Mammary epithelial cell (primary cell): ENCODE measurements at places on chromosomes 5 and 9. TPM values are rescaled to one million over a fixed set of nuclear protein-coding genes. Genes with fewer than 3 reads are reported as not detected.

The TAF11L9 gene
- total RNA-seq = not detected

The HDHD3 gene
- 12.3 TPM for total RNA-seq

The SLC44A1 gene
- 23.5 and 29.1 TPM in 2 replicates for total RNA-seq

The F2RL2 gene
- 0.14 TPM in 1 of 2 replicates, not detected in the other for total RNA-seq

GRCh38 chr5:43523662-43524072, 8.7 kb upstream of the C5orf34 start:
- DNase-seq = no peak

- peak; percentile 60 for DNase-seq
These were observed 90.3 kb upstream of the ZNF366 start for GRCh38 chr5:72597456-72597948.

DNA sequence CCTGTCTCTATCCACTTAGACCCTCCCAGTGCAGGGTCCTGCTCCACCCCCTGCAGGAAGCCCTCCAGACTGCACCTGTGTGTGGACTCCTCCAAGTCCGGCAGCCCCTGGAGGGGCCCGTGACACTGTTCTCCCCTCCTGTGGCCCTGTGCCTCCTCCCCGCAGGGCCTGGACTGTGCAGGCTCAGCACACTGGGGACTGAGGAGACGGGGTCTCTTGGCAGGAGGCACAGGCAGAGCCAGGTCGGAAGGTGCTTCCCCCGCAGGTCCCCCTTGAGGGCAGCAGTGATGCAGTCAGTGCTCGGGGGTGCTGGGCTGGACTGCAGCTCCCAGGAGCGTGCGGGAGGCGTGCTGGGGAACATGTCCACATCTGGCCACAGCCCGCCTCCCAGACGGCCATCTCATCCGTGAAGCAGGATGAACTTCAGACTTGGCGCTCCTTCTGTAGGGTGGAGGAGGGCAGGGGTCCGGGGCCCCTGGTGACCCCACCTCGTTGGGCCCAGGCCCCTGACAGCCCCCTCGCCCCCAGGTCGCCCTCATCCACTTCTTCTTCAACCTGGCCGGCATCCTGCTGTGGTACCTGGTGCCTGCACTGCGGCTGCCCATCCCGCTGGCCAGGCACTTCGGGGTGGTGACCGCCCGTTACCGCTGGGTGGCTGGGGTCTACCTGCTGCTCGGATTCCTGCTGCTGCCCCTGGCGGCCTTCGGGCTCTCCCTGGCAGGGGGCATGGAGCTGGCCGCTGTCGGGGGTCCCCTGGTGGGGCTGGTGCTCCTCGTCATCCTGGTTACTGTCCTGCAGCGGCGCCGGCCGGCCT, 4.9 kb downstream of the SLC34A3 start:
- no peak for DNase-seq

DNA sequence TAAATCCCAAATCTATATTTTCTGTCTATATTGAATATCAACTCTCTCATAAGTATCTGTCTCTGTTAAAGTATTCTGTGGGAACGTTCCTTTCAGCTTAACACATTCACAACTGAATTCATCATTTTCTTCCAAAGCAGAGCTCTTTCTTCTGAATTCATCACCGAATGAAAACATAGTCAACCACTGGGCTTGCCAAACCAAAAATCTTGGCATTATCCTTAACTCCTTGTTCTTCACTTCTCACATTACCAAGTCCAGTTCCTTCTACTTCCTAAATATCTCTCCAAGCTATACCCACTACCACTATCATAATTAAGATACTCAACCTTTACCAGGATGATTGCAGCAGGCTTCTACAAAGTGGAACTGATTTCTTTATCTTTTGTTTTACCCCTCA, 559.8 kb downstream of the MAT2B start:
- DNase-seq = no peak

DNA sequence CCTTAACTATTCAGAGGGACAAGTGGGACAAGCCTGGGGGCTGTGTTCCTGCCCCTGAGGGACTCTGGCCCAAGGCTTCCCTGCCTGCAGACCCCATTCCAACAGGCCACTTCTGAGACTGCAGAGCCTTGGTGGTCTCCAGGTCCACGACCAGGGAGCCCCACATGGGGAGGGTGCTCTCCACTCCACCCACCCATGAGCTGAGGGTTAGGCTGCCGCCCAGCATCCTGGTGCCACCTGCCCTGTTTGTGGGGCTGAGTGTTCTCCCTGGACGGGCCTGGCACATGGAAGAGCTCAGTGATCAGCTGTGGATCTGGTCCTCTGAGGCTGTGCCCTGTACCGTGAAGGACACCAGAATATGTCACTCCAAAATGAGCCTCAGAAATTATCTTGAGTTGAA, 2.5 kb upstream of the ABO start:
- DNase-seq = no peak

GRCh38 chr9:38319496-38320173, 72.9 kb upstream of the ALDH1B1 start:
- DNase-seq = no peak

DNA sequence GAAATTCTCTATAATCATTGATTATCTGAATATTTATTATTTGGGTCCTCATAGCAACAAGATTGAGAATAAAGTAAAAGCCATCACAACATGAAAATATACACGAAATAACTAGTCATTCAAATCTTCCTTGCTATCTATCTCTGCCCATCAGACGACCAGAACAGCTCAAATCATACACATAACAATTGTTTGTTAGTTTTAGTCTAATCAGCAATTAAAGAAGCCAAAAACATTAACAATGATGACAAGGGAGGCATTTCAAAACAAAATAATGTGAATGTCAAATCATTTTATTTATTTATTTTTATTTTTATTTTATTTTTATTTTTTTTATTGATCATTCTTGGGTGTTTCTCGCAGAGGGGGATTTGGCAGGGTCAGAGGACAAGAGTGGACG, 106.0 kb upstream of the BNC2 start:
- DNase-seq = no peak

GRCh38 chr9:4299005-4299795, 668 bp downstream of the GLIS3 start:
- peak; percentile 61 for DNase-seq

DNA sequence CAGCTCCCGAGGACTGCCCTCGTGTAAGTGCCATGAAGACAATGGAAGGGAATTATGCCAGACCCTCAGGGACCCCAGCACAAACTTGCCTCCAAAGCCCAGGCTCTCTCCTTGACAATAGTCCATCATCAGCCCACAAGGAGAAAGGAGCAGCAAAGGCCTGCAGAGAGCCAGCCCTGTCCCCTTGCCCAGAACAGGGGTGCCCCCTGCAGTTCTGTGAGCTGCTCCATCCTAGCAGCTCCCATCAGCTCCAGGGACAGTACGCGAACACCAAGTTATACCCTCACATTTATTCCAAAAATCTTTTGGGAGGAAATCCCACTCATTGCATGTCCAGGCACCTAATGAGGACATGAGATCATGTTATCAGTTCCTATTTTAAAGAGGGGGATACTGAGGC, 11.1 kb downstream of the BARX1 start:
- DNase-seq = no peak

DNA sequence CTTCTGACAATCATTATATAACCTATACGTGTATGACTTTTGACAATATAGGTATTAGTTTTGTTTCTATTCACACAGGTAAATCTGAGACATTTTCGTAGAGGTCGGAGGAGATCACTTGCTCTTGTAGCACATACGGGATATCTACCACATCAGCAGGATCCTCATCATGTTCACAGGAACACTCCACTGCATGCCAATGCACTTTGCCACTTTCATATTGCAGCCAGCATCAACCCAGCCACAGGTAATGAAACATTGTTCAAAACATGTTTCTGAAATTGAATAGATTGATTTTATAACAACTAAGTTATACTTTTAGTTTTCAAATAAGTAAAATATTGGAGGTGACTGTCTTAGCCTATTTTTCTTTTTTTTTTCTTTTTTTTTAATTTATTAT, 50.0 kb downstream of the DMXL1 start:
- DNase-seq = no peak

DNA sequence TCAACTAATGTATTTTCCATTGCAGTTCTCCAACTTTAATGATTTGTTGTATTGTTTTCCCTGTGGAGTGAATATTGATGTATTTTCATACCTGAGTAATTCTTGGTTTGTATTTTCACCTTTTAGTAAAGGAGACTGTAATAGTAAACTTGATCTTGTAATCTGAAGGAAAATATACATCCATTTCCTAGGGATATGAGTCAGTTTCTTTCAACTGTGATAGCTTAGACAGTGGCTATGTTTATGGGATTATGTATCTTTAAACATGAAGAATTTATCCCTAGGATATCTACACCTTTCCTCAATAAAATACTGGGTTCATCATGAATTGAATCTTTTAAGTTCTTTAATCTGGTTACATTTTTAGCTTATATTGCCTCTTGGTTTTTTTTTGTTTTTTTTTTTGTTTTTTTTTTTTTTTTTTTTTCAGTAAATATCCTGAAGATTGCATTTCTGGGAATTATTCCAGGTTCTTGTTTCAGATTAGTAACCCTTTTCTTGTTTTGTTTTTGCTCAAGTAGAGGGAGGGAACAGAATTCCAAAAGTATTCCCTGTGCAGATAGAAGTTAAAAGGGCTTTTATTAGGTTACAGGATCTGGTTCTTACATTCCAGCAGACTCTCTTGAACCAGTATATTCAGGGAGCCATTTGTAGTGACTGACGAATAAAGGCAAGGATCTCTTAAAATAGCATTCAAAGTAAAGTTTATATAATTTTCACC, 7.1 kb downstream of the WDR36 start:
- DNase-seq = no peak

DNA sequence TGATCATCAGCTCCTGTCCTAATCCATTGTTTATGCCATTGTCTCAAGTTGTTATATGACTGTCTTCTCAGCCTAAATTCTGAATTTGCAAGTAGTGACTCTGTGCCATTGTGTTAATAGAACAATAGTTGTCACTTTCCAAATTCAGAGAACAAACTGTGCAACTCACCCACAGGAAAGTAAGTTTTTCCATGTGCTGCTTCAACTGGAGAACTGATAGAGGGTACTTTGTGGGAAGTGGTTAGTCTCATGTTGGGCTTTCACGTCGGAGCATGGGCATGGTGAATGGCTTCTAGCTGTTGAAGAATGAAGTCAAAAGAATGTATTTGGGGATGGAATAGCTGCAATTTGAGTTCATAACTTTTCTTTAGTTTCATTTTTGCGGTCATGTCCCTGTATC, 146.0 kb downstream of the CD180 start:
- DNase-seq = no peak

DNA sequence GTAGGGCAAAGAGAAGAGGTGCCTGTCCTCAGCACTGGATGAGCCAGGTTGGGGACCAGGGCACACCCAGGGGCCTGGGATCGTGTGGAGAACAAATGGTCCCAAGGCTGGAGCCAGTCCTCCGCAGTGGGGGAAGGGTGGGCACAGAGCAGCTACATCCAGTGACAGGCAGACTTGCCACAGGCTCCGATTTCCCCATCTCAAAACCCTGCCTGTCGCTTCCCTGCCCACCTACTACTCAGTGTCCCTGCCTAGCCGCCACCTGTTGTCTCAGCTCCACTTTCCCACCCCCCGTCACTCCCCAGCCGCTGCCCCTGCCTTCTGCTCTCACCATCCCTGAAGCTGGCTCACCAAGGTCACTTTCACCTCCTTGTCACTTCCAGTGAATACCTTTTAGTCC, 13.9 kb upstream of the ENHO start:
- DNase-seq = no peak

- no peak for DNase-seq
These were observed 206.8 kb downstream of the GLIS3 start for GRCh38 chr9:4092793-4093709.

- DNase-seq = no peak
These were observed 18.2 kb upstream of the CACFD1 start for GRCh38 chr9:133441571-133441970.

DNA sequence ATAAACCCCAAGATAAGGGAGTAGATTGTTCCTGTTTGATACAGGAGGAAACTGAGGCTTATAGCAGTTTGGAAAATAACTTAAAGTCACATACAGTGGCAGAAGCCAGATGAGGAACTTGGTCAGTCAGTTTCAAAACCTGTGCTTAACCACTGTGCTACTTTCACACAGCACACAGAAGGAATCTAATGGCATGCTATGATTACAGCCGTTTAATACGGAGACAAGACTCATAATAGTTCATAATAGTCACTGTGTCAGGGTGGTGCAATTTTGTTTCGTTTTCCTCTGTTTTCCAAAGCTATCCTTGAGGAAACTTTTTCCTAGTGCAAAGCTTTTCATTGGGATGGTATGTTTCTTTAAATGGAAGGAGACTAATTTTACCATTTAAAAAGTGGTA, 112.3 kb downstream of the GCNT1 start:
- no peak for DNase-seq

DNA sequence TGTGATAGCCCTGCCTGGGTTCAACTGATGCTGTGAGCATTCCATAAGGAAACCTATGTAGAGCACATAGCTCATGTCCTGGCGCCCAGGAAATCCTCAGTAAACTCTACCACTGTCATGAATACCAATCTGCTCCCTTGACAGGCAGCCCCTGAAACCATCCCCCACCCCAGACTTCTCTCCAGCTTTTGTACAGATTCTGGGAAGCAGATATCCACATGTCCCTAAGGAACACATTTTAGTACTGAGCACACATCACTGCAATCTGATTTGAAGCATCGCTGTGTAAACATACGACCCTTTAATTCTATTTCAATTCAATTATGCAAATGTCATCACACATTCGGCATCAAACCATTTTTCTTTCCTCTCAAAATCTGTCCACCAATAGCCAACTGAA, 89.5 kb upstream of the FSTL4 start:
- DNase-seq = no peak

DNA sequence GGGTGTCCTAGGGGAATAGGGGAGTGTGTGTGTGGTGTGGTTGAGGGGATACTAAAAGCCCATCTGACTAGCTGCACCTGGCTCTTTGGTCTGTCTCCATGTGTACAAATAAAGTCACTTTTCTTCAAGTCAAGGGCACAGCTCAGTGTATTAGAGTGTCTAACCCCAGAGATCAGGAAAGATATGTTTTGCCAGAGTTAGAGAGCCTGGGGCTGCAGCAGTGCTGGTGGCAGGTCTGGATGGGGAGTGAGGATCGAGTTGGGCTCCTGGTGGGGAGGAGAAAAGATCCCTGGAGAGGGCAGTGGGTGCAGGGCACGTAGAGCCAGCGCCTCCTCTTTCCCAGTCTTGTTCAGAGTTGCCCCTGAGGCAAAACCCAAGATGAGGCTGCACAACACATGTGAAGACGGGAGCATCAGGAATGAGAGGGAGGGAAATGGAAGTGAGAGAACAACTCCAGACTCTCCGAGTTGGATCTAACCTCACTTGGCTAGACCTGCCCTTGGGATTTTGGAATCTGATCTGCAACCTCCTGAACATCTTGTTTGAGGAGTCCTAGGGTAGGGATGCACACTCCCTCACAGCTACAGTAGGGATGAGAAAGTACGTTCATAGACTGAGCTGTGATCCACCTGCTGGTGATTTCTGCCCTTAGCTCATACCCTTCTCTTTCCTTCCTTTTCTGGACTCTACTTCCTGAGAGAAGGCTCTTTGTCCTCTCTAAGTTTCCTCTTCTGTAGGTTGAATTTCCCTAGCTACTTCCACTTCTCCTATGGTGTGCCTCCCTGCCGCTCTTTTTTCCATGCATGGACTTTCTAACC, 309.9 kb downstream of the ZSWIM6 start:
- no peak for DNase-seq
